ENCODE measurements at places on chromosomes 16 and 17.

DNA sequence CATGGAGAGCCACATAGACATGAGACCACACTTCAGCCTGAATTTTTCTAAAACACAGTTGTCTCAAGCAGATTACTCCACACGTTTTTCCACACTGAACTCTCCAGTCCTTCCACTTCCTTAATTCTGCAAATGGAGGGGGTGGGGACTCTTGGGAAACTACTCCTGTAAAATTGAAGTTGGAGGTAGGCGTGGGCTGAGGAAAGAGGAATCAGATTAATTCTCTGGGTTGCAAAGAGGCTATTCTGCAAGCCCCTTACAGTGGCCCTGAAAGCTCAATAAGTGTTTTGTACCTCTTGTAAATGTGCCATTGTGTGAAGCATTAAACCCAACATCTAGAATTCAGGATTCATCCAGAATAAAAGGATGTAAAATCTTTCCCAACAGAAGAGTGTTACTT is 9.6 kb downstream of the MARVELD3 start:
- no peak for DNase-seq

GRCh38 chr16:87540897-87541146 is 48.0 kb upstream of the ZCCHC14 start:
- DNase-seq, result no peak

DNA sequence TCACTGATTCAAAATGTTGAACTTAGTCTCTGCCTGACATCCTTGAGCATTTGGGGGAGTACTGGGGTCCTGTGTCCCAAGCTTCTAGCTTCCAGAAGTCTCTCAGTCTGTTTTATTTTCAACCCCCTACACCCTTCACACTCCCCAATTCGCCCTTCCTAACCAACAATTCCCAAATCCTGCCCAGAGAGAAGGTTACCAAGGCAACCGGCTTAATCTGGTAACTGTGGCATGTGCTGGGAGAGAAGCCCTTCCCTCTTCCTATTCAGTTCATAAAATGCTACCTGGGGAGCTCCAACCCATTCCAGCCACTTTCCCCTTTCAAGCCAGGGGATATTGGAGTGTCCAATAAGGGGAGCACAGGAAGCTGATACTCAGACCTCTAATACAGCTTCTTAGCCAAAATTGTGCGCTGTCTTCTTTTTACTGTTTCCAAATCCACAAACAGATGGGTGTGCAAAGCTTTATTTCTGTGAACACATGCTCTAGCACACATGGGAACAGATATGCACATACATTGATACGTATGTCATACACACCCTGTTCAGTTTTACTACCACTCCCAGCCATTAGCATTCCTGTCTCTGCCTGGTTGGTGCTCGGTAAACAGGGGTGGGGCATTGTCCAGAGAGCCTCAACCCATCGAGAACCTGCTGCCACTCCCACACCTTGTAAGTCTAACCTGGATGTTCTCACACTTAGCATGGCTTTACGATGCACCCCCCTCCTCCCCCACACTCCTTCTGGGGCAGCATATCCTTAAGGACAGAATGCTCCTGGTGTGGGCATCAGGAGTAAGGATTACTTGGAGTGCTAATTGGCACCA is 1.1 kb upstream of the RAPGEFL1 start:
- no peak for DNase-seq

DNA sequence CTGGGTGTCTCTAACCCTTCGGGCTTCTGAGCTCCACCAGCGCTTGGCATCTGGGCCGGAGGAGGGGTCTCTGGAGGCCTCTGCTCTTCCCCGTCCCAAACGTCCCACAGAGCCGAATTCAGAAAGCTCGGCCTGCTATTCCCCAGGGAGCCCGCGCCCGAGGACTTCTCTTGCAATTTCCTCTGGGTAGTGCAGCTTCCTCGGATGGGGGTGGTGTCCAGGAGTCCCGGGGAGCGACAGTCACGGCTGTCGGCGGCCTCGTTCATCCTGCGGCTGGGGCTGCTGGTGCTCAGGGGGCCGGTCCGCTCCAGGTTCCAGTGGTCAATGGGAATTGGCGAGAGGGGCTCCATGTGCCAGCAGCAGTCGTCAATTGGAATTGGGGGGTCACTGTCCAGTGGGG is 11.8 kb upstream of the NLRC3 start:
- no peak for DNase-seq

- DNase-seq, result no peak
Observed at GRCh38 chr16:19901164-19901563, 16.5 kb upstream of the GPRC5B start.

- DNase-seq, result no peak
Observed at GRCh38 chr17:72600934-72601333, 480.1 kb downstream of the SOX9 start.

GRCh38 chr17:57599271-57600045 is 145.6 kb downstream of the CCDC182 start:
- DNase-seq, result no peak

DNA sequence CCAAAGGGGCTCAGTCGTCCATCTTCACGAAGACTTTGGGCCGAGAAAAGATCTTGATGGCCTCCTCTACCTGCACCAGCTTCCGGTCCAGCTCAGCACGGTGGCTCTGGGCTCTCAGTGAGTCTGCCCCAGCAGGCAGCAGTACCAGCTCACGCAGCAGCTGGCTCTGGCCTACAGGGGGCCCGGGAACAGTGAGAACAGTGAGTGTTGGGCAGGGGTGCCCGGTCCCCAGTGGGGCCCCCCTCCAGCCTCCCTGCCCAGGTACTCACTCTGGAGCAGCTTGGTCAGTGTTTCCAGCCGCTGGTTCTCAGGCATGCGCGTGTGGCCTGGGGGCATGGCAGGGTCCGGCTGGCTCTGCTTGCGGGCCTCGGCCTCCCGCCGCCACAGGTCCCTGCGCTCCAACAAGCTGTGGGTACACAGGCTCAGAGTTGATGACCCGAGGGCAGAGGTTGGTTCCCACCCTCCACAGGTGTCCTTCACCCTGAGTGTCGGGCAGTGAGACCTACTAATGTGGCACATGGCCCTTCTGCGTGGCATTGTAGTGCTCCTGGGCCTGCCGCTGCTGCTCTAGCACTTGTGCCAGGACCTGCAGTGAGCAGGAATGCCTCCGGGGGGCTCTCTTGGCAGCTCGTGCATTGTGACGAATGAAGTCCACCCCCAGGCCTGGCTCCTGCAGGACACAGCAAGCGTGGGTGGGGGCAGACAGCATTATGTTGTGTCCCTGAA is 2.6 kb downstream of the PARD6A start:
- no peak for DNase-seq

GRCh38 chr16:69469807-69470561 is 45.6 kb downstream of the CYB5B start:
- DNase-seq, result no peak

All from COR-L47 (cell line).